ENCODE measurements at places on chromosomes 12 and 14.

DNA sequence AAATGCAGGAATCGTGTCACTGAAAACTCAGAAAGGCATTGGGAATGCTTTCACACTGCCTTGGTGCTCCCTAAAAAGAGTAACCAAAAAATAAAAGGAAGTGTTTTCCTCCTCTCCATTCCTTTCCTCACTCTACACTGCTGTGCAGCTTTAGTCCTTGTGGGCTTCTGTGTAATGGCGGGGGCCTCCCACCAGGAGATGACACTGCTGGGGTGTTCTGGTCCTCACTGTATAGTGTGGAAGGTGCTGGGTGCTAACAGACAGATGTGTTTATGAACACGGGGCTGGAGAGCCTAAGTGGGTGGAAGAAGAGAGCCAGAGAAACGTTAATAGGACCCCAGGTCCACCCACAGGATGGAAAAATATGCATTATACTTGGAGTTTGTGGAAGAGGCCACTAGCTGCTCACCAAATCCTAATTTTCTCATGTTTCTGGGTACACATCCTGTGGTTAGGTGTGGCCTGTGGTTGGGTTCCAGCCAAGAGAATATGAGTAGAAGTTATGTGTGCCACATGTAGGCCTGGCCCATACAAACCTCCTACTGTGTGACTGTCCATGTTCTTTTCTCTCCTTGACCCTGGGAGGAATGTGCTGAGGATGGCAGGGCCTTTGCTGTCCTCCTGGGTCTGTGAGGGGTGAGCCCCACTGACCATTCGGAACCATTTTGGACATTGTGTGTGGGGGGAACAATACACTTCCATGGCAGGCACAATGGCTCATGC lies 14.0 kb upstream of the C1S start:
- no peak for DNase-seq

- DNase-seq = peak; percentile 59
Measured at GRCh38 chr12:112900298-112901145, 6.2 kb upstream of the OAS1 start.

DNA sequence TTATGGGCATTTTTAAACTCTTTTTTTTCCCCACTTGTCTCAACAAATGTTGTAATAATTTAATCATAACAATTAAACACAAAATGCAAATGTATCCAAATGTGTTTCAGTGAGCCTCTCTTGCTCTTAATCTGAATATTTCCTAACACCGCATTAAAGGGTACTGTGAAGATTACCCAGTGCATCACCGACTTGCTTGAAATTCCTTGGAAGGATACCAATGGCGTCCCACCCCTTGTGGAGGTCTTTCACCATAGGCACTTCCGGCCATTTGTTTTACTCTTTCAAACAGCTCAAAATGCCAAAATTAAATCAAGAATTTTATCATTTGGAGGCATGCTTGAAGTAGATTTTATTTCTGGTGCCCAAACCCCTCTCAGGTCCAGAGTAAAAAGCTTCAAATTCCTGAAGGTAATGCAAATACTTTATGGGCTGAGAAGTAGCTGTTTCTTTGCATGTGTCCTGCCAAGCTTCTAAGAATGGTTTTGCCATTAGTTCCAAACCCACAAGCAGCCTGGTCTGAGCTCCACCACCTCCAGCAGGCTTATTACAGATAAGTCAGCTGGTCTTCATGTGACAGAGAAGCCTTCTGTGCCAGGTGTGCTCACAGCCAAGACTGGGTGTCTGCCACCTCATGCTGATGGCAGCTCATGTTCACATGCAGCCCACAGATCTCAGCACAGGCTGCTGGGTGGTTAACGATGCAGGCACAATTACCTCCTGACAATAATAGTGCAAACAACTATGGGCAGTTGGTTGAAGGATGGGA lies 16.4 kb upstream of the NUDT4 start:
- no peak for DNase-seq

- DNase-seq = peak; percentile 34
Measured at GRCh38 chr14:24674204-24674970, 40.4 kb upstream of the GZMB start.

DNA sequence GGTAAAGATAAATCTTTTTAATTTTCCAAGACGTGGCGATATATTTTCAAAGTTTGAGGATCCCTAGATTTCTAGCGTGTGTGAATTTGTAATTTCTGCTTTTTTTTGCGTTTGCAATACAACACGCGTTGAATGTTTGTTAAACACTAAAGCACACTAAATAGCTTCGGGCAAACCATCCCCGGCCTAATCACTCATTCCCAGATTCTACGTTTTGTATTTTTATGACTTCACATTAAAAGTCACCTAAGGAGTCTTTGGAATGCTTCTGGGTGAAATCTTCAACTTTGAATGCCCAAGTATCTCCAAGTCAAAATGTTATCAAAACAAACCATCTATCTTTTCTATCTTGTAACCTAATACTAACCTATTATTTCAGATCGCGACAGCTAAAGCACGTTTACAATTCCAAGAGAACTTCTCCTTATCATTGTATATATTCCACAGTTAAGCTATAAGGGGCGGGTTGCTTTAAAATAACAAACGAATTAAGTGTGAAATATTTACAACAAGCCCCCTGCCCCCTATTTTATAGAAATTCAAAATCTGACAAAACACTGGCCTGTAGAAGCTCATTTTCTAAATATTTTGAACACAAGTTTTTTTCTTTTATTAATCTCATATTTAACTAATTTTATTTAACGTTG lies 1.1 kb downstream of the ALX1 start:
- no peak for DNase-seq

GRCh38 chr14:21043387-21043973 lies 1.3 kb downstream of the RNASE7 start:
- no peak for DNase-seq

GRCh38 chr14:44383636-44384035 lies 123.4 kb downstream of the FSCB start:
- no peak for DNase-seq

DNA sequence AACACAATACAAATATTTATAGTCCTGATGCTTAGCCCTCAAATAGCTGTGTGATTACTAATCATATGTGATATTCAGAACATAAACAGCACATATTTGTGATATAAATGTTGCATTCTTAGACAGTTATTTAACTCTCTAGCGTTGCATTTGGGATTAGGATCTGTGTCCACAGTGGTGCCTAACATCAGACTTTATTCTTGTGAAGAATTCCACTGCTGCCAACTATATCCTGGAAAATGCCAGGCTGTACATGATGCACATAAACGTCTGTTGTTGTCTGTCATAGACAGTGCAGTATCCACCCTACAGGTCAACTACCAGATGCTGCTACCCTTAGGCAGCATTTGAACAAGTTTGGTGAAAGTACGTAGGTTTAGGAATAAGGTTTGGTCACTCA lies 39.0 kb downstream of the SLC38A4 start:
- no peak for DNase-seq

DNA sequence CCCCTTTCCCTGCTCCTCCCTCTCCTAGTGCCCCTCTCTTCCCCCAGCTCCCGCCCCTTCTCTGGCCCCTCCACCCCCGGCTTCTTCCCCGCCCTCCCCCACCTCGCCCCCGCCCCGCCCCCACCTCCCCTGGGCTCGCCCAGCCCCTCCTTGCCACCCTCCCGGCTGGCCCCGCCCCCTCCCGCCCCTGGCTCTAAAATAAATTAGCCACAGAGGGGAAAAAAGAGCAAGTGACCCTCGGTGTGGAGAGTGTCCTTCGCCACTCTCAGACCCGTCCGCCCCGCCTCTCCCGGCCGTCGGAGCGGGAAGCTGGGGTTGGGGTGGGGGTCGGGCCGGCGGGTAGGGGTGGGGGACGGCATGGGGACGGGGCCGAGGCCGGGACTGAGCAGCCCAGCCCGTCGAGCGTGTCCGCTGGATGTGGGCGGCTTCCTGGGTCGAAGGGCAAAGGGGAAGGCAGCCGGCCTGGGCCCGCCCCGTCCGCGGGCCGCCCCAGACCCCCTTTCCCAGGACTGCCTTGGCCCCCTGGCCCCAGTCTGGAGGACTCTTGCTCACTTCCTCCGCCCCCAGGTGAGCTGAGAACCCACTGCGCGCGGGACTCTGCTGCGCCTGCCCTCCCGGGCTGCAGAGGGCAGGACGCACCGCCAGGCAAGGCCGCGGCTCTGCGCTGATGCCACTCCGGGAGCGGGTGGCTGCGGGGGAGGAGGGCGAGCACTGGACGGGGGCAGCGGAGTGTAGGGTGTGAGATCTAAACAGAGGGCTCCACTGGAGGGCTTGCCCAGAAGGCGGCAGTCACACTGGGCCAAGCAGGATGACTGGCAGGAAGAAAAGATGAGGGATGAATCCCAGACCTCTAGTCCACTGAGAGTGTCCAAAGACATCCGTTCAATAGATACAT lies 570 bp upstream of the FIGNL2 start:
- no peak for DNase-seq
